WTC11 (cell line): ENCODE measurements at places on chromosomes 5 and 9.

DNA sequence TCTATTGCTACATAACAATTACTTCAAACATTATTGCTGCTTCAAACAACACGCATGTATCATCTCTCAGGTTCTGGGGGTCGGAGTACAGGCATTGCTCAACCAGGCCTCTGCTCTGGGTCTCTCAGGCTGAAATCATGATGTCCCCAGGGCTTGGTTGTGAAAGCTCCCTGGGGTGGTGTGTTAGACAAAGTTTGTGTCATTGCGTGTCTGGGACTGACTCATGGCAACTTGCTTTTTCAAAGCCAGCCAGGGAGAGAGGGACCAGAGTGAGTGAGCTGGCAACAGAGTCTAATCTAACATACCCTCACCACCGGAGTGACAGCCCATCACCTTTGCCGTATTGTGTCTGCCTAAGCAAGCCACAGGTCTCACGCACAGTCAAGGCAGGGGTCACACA lies 259.2 kb upstream of the NFIL3 start:
- no peak for DNase-seq

GRCh38 chr5:114438471-114438870 lies 76.6 kb downstream of the KCNN2 start:
- DNase-seq = no peak

DNA sequence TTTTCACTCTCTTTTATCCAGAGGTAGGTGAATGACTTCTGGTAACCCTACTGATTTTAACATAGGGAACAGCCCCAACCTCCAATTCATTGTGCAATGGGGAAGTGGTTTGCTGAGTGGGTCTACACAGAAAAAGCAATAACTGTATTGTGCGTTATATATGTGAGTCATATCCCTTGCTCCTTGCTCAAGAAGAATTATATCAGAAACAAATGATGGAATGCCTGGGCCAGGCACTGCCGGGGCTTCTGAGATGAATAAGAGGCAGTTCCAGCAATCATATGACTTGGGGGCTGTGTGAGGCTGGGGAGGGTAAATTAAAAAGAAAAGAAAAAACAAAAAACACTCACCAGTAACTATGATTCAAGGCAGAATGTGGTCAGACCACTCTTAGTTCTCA lies 79.2 kb upstream of the ABCA1 start:
- DNase-seq = no peak

- DNase-seq = no peak
Measured at GRCh38 chr5:93884254-93884653, 142.9 kb upstream of the POU5F2 start.

DNA sequence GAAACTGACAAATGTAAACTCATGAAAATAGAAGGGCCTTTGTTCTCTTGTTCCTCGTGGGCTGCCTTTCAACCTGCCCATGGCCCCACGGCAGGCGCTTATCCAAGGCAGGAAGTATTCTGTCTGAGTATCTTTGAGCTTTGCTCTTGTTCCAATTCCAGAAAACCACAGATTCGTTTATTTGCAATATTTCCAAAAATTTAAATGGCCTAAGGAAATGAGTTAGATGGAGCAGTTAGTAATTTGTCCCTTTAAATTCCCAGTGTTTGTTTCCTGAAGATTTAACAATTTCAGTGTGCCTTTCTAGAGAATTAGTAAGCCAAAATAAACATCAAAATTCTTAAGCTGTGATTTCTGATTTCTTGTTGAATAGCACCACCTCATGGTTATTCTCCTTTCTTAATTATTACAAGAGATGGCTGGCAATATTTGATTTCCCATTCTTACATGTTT lies 299.4 kb upstream of the RASA1 start:
- DNase-seq = no peak

- no peak for DNase-seq
Measured at GRCh38 chr9:129263836-129264235, 85.8 kb upstream of the IER5L start.

- DNase-seq = no peak
Measured at GRCh38 chr5:71782393-71782770, 63.3 kb downstream of the CARTPT start.

- DNase-seq = no peak
Measured at GRCh38 chr5:139417214-139417613, 13.3 kb upstream of the SPATA24 start.

DNA sequence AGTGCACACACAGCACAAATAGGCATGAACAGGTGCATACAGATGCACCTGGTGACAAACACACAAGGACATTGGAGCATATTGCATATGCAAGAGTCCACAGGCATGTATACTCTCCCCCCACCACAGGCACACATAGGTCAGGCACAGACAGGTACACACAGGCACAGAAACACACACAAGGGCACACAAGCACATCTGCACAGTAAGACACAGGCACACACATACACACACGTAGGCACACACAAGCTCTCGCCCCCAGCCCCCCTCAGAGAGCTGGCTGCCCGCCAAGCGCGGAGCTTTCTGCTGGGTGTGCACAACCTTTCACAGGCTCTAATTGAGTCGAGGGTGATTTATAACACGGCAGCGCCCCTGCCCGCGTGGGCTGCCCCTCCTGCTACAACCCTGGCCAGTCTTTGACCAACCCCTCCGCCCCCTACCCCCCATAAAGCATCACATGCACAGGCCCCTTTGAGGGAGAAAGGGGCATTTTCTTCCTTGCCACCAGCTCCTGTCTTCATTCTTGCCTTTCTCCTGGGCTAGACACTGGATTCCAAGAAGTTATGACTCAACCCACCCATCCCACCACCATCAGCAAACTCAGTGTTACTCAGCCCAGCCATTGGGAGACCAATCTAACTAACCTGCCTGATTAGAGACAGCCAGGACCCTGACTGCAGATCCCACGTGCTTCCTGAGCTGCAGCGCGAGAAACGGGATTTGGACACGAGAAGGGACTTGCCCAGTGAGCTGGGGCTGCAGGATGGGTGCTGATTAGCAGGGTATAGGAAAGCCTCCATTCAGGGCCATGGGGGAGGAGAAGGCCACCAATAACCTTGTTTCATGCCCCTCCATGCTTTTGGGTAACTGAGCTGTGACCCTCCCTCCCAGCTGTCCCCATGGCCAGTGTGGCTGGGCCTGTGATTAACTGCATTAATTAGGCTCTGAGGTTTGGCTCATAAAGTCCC lies 42.8 kb upstream of the PSD2 start:
- no peak for DNase-seq

DNA sequence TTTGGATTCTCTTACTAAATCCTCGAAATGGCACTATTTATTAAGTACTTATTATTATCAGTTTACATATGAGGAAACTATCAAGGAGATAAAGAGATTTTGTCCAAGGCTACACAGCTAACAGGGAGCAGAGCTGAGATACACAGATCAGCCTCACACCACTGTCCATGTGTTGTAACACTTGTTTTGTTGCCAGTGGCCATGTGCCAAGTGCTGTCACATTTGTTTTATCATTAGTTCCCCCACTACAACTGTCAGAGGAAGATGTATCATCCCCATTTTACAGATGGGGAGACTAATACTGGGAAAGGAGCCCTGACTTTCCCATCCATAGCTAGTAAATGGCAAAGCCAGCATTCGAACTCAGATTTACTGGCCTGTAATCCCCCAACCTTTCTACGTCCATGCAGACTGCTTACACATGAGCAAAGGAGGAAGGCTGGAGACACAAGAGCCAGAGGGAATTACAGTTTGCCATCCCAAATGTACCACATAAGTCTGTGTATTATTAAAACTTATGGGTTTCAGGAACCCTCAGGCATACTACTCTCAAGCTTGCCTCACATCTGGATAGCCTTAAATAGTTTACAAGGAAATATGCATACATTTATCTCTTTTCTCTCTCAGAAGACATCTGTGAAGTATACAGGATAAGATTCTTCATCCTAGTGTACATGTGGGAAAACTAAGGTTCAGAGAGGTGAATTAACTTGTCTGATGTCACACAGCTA lies 25.1 kb downstream of the PAPPA start:
- DNase-seq = no peak

GRCh38 chr5:40037713-40038112 lies 612.9 kb upstream of the DAB2 start:
- no peak for DNase-seq

- DNase-seq = no peak
Measured at GRCh38 chr5:111574311-111574710, 62.0 kb upstream of the STARD4 start.

DNA sequence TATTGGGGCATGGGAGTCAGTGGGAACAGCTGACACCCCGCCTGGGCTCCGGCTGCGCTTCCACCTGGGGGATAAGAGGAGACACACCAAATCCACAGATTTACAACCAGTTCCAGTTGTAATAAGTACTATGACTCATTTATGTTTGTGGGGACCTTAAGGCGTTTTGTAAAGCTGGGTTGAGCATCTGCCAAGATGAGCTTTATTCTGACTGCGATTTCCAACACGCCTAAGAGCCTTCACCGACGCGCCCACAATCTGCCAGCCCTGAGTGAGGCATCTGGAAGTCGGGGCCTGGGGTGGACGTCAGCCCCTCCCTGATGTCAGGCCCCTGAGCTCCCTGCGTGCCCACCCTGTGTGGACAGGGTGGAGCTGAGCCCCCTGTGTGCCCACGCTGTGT lies 14.3 kb upstream of the LHX3 start:
- no peak for DNase-seq

DNA sequence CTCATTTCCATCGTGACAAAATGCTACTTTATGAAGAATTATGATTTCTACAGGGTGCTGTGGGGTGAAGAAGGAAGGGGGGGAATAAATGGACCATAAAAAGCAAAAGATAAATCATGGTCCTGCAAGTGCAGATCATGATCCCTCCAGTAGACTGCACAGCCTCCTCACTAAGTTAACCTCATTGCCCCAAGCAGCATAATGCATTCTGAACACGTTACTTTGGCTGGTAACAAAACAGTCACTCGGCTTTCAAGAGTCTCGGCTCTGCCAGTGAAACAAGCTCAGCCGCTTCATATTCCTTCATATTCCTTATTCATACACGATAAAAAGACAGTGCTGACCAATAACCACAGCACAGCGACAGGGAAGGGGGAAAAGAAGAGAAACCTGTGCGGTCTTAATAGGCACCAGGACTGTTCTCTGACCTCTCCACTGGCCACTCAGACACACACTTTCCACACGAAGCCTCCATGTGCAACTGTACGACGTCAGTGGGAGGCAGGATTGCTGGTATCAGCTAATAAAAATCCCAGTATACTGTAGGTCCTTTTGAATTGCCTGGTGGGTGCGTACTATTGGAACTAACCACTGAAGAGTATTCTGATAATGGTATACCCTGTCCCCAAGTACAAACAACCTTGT lies 60.5 kb downstream of the ANKH start:
- no peak for DNase-seq

DNA sequence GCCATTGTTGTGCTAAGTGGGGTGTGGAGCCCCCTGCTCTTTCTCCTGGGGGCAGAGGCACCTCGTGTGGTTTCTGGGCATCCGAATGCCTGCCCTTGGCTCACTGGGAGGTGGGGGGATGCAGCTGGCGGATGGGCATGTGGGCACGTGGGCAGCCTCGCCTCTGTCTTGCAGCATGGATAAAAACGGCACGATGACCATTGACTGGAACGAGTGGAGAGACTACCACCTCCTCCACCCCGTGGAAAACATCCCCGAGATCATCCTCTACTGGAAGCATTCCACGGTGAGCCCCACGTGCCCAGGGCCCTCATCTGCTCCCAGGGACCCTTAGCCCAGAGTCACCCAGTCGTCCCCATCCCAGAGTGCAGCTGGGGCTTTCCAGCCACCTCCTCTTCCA lies 25.3 kb downstream of the PTGES2 start:
- DNase-seq = no peak

- no peak for DNase-seq
Measured at GRCh38 chr5:170469414-170469813, 34.4 kb upstream of the KCNIP1 start.

DNA sequence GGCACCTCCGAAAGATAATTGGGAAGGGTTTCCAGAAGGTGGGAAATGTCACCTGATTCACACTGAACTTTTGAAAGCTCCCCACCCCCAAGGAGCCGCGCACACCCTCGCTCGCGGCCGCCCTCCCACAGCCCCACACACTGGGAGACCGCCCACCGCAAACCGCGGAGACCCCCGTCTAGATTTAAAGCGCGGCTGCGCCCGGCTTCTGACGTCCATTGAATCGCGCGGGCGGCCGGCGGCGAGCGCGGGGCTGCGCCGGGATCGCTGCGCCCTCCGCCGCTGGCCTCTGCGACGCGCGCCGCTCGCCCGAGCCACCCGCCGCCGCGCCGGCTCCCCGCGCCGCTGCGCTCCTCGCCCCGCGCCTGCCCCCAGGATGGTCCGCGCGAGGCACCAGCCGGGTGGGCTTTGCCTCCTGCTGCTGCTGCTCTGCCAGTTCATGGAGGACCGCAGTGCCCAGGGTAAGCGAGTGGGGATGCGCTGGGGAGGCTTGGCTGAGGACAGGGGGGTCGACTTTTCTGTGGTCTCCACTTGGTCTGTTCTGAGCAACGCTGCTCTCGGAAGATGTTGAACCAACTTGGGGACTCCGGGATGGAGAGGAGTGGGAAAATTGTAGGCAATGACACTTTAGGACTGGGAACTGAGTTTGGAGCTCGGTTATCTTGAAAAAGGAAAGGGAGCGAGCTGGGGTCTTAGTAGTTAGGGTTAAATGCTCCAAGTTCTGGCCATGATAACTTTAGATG lies at the start of gene FST:
TSS of gene FST (plus strand) at position 214 of the 743 bp plus-strand sequence. CDS start at position 377, 163 bp downstream.
- peak; percentile 52 for DNase-seq

DNA sequence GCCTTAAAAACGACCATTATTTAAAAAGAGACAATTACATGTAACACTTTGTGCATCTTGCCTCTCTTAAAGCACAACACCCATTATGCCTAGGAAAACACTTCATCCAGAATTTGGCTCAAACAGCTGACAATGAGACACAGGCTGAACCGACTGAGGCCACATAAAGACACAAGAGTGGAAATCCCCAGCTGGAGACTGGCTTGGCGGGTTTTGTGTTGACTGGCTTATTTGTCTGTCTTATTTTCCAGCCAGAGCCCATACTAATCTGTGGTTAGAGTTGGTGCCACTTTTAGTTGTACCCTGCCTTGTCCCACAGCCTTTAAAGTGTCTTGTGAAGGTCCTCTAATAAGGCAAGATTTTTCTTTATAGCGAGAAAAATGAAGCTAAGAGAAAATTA lies 21.2 kb downstream of the TRIM14 start:
- DNase-seq = no peak

- no peak for DNase-seq
Measured at GRCh38 chr5:72692231-72692637, 124.2 kb upstream of the TNPO1 start.

DNA sequence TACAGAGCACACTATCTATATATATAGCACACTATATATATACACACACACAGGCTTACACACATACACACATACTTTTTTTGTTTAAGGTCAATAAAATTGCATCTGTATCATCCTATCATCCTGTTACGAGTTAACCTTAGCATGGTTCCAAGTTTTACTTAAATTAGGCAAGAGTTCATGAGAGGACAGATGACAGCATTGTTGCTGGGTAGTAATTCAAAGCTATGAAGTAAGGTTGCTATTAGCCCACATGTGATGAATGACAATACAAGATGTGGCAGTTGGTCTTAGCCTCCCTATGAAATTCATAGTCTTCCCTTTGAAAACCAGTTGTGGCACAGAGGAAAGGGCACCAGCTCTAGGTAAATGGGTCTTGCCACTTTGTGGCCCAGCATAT lies 438.1 kb downstream of the ACTL7B start:
- DNase-seq = no peak
